ENCODE measurements at places on chromosomes 4 and X.

DNA sequence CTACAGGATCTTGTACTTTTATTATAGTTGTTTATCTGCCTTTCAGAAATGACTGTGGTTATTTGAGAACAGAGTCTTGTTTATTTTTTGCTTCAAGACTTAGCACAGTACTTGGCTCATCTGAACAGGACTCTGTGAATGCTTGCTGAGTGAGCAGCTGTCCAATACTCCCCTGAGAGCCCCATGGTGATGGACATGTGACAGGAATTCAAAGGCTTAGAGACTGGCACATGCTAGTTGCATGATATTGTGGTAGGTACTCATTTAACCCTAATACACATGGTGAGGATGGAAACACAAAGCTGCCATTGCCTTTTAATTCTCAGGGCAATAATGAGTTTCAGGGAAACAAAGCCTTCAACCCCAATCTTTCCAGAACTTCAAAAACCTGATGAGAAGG lies 97.3 kb downstream of the GEMIN8 start:
- DNase-seq: no peak

GRCh38 chrX:116241001-116241400 lies 70.5 kb downstream of the AGTR2 start:
- DNase-seq: no peak

- no peak for DNase-seq
These were observed 7.3 kb downstream of the PGK1 start for GRCh38 chrX:78111140-78111931.

DNA sequence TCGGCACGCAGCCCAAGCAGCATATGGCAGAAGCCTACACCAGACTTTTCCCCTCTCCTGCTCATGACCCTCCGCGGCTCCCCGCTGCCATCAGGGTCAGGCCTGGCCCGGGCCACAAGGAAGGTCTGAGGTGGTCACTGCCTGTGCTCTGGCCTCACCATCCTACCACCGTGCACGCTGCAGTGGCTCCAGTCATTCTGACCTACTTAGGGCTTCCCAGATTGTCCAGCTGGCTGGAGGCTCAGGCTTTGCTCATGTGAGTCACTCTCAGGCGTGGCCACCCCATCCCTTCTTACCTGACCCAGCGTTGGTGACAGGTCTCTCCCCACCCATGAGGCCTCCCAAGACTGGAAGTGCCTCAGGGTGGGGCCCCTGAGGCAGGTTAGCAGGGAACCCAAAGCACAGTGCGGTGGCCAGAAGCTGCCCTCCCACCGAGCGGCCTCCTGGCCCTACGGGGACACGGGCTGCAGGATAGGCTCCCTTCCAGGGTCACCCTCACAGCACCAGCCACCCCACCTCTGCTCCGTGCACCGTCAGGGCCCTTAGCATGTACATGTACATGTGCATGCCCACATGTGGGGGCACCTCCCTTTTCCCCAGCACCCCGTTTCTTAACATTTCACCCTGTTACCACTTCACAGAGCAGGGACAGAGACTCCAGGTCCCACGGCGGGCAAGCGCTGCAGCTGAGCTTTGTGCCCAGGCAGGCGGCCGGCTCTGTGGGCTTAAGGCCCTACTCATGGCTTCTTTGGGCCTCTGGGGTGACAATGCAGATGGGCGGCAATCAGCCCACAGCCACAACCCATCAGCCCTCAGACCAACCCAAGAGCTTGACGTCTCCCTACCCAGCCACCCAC lies 2.2 kb downstream of the TREX2 start:
- DNase-seq: no peak

DNA sequence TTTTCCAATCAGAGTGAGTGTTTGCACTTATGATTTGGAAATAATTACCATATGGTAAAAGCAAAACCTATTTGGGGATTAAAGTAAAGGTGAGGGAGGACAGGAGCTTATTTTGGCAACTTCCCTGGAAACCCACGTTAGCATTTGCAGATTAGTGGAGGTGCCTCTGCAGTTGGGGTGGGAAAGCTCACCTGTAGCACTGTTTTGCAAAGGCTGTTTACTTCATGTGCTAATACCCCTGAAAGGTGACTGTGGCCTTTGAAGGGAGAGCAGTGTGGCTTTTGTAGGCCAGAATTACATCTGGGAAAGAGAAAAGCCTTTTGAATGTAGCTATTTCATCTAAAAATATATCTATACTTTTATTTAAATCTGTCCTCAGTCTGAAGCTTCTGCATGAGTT lies 9.4 kb downstream of the SUPT20HL1 start:
- DNase-seq: no peak

DNA sequence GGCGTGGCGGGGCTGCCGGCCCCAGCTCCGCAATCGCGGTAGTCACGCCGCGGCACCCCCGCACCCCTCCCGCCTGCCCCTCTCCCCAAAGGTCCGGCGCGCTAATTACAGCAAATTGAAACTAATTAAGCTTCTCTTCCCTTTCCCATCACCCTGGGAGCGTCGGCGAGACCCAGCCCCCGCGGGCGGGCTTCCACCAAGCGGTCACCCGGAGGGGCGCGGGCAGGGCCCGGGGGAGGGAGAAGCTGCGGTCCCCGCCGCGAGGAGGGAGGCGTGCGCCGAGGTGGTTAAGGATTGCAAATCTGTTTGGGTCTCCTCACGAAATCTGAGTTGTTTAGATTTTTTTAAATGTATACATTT lies 13.1 kb downstream of the ARX start:
- no peak for DNase-seq

- no peak for DNase-seq
These were observed 43.6 kb downstream of the HTT-AS start for GRCh38 chr4:3030566-3031356.

- DNase-seq: no peak
These were observed 371.3 kb upstream of the INTU start for GRCh38 chr4:127261476-127261875.

DNA sequence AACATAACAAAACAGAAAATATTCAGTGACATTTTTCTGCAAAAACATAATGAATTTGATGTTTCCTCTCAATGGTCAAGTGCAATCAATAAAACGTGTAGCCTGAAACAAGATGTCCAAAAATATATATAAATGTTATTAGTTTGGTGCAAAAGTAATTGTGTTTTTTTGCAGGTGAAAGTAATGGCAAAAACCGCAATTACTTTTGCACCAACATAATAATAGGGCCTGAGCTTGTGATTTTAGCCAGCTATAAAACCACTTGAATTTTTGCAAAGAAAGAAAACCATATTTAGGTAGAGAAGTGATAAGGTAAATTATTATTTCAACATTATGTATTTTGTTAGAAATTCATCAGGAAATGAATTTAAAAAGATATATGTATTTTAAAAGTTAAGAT lies 475.3 kb upstream of the AMOT start:
- DNase-seq: no peak

- DNase-seq: no peak
These were observed 46.0 kb downstream of the TFDP3 start for GRCh38 chrX:133171962-133172708.

GRCh38 chr4:81494031-81494431 lies 22.3 kb upstream of the RASGEF1B start:
- no peak for DNase-seq

DNA sequence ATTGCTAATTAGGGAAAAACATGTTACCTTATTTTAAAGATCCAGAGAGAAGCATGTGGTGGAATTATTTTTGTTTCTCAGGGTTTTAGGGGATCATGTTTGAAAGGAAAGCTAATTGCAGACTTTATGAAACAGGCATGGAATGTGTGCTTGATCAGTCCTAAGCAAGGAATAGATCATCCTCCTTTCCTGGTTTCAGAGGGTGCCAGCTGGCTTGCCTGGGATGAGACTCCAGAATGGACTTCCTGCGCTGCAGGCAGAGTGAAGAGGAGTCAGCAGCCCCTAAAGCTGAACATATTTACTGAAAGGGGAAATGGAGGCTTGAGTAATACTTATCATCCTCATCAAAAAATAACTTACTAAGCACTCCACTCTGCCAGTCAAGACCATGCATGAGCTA lies 13.3 kb downstream of the FGF5 start:
- no peak for DNase-seq

DNA sequence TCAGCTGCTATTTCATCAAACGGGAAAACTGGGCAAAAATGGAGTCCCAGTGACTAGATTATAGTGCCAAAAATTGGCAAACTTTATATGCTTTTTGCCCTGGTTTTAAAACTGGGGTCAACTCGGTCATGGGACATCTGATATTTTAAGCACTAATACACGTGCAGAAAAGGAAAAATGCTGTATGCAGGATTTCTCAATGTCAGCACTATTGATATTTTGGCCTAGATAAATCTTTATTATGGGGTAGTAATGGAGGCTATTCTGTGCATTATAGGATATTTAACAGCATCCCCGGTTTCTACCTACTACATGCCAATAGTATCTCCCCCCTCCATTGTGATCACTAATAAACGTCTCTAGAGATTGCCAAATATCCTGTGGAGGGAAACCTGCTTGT lies 870.9 kb upstream of the IGFBP7 start:
- no peak for DNase-seq

DNA sequence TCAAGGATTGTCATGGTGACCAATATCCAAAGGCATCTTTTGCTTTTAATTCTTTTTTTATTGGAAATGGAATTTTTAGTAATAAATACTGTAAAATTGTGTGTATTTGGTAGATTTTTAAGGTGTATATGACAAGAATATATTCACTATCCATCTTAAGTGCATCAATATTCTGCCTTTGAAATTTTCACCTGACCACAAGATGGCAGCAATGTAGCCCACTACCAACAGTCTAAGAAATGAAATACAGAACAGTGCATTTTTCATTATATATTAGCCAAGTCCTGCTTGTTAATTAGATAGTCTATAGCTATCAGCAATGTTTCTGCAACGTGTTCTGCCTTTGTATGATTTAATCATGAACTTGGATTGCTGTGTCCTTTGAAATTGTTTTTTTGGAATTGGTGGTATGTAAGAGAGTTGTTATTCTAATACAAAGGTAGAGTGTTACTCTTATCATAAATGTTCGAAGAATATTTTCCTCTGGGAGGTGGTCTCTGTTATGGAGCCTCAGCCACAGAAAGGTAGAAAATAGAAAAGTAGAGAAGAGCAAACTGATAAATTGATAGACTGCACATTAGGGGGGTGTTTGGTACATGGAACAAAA lies 38.2 kb downstream of the HPGDS start:
- DNase-seq: no peak

GRCh38 chr4:121654738-121655137 lies 42.0 kb downstream of the ANXA5 start:
- DNase-seq: no peak

DNA sequence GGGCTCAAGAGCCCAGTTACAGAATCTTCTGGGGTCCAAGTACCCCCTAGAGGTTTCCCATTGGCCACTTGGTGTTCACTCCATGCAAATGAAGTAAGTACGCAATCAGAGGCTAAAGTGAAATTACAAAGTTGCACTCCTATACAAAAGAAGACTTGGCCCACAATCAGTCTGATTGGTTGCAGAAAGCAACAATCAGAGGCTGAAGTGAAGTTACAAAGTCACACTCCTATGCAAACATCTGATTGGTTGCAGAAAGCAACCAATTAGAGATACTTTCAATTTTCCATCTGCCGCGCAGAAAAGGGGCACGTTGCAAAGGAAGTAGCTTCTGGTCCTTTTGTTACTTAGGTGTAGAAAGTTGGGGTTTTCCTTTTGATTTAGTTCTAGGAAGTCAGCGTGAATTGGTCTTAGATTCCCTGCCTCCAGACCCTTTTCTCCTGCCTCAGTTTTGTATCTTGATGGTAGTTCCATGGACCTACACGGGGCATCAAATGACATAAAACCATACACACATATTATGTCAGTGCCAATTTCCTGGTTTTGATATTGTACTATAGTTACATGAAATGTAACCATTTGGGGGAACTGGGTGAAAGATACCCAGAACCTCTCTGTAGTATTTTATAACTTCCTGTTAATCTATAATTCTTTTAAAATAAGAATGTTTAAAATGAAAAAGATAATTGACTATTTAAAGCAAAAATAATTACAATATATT lies 12.4 kb upstream of the PIN4 start:
- no peak for DNase-seq

GRCh38 chr4:100022792-100023222 lies 72.7 kb upstream of the H2AZ1 start:
- no peak for DNase-seq

DNA sequence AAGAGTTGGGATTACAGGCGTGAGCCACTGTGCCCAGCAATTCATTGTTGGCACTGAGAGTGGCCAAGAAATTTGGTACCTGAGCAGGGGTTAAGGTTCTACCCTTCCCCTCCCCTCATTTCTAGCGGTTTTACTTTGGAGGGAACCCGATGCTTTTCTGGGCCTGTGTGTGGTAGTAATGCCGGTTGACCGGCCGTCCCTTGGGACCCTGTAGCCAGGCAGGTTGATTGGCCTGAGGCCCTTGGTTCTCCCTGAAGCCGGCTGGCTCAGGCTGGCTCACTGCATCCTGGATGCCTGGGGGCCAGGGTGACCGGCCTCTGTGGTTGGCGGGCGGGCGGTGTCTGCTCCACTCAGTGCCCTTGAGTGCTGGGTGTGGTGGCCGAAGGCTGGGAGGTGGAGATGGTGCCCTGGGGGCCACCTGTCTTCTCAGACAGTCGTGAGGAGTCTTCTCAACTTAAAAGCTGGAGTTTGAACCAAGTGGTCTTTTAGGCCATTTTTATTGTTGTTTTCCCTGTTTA lies 45.6 kb downstream of the RGS12 start:
- DNase-seq: no peak

DNA sequence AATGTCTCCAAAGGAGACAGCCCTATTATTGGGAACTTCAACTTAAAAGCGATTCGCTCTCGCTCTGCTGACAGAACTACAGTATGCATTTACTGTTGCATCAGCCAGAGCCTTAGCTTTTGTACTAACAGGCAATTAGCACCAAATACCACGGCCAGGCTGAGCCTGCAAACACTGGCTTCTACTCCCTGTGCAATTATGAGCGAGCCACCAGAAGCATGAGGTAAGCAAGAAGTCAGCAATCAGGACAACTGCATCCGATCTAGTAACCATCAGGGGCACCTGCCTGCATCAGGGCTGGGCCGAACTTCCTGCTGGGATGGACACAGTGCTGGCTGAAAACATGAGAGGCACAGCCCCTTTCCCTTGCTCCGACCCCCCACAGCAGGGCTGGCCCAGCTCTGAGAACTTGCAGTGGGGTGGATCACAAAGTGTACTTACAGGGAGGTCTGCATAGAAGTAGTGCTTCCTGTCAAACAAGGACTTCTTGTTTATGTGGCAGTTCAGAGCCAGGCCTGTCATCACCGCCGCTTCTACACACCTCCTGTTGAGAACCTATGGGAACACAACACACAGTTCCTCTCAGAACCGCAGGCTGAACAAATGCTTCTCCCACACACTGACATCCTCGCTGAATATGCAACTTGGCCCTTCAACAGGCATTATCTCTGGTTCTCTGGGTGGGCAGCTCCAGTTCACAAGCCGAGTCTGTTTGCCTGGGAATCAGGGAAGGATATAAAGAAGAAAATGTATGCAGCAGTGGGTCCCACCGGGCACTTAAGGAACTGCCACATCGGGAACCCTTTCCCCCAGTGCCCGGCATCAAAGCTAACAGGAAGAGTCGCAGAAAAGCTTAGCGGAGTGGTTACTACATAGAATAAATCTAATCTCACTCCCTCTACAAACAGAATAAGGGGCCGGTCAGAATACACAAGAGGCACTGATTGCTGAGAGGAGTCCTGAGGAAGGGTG lies 41.5 kb downstream of the GATB start:
- no peak for DNase-seq
